Cardiac septum (tissue), 1 donor: ENCODE measurements at places on chromosomes 16 and 17. TPM values are rescaled to one million over a fixed set of nuclear protein-coding genes. Genes with fewer than 3 reads are reported as not detected.

Gene TPSD1
- not detected for total RNA-seq

Gene MPP2
- total RNA-seq: 13.8 TPM

Gene PERCC1
- not detected for total RNA-seq

Gene MSRB1
- 39.2 TPM for total RNA-seq

Gene NLGN2
- 11.0 TPM for total RNA-seq

Gene FLOT2
- total RNA-seq: 80.4 TPM
